Stimulated activated CD4-positive, alpha-beta T cell treated with anti-CD3 and anti-CD28 coated beads, Interleukin-12 subunit alpha, Interleukin-12 subunit beta, amount 100 ng/mL, for 48 hours (primary cell): ENCODE measurements at places on chromosomes 16 and 17.

- DNase-seq: no peak
Observed at GRCh38 chr16:9366048-9366969, 274.9 kb downstream of the HAPSTR1 start.

- DNase-seq: peak; percentile 51
Observed at GRCh38 chr17:48037036-48037837, at the start of gene COPZ2. COPZ2 (minus strand) TSS chr17:48037797; CDS start chr17:48037777, 20 bp downstream.

DNA sequence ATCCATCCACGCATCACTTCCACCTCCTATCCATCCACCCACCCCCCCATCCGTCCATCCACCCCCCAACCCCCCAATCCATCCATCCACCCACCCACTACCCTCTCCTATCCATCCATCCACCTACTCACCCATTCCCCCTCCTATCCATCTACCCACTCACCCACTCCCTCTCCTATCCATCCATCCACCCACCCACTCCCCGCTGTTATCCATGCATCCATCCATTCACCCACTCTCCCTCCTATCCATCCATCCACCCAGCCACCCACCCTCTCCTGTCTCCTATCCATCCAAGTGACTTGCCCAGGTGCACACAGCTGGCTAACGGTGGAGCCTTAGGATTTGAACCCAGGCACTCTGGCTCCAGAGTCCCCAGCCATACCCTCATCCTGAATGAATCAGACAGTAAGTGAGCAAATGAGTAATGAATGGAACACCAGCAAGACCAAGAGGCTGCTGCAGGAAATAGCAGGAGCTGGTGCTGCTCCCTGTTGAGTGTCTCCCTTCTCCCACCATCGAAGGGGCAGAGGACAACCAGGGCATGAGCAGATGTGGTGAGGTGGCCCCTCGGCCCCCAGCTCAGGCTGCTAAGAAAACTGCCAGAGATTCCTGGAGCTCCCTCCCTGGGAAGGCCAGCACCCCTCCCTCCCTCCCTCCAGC is 62.5 kb downstream of the LITAF start:
- DNase-seq: no peak

GRCh38 chr17:8144401-8145231 is 7.6 kb downstream of the PER1 start:
- DNase-seq: no peak

DNA sequence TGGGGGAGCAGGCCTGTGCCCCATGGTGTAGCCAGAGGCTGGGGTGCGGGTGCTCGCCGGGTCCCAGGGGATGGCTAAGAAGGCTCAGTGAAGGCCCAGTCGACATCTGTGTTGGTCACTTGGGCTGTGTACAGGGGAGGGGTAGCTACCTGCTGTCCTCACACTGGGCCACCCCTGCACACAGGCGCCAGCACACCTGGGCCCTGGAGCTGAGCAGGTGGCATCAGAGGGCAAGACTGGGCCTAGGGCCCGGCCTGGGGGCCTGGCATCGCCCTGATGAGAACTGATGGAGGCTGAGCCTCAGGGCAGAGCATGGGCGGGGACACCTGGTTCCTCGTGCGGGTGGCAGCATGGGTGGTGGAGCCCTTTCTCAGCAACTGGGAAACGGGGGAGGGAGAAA is 870 bp upstream of the CTRB2 start:
- no peak for DNase-seq

DNA sequence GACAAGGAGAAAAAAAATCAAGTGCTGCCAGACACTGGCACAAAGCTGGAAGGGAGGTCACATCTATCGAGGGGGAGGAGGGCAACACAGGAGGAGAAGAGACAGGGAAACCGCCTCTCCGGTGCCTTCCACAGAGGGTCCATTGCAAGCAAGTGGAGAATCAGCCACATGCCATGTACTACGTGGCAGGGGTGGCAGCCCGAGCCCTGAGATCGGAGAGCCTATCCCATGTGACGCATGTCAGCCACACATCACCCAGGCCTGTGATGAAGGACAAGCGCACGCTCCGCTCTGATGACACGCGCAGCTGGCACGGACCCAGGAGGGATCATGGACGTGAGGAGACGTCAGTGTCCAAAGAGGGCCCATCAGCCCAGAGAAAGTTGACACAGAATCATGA is 30.1 kb downstream of the ADCY9 start:
- no peak for DNase-seq

- DNase-seq: no peak
Observed at GRCh38 chr17:74567397-74567796, at the start of gene CD300H. CD300H (minus strand) TSS chr17:74567509.

DNA sequence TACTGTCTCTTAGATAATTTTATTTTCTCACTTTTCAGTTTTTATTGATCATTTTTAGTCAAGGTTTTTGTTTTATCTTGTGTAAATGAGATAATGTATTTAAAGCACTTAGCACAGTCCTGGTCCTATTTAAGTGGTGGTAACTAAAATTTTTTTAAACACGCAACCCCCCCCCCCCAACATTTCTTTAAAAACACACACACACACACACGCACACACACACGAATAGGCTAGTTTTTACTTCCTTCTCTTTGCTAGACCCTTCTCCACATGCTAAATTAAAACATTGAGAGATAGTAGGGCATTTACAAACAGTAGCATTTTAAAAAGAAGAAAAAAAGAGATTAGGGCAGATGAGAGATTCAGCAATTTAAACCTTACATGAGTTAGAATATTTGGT is 5.0 kb downstream of the NFATC3 start:
- no peak for DNase-seq

GRCh38 chr16:85750827-85751697 is at the start of gene C16orf74:
C16orf74 (minus strand) TSS chr16:85751096; CDS start chr16:85735217, 15,879 bp downstream.
- no peak for DNase-seq

- DNase-seq: no peak
Observed at GRCh38 chr17:27634776-27635175, 3.8 kb downstream of the LGALS9 start.

- no peak for DNase-seq
Observed at GRCh38 chr16:25176136-25176535, 40.6 kb upstream of the AQP8 start.

GRCh38 chr17:38710985-38711384 is 5.9 kb downstream of the MLLT6 start:
- DNase-seq: no peak

DNA sequence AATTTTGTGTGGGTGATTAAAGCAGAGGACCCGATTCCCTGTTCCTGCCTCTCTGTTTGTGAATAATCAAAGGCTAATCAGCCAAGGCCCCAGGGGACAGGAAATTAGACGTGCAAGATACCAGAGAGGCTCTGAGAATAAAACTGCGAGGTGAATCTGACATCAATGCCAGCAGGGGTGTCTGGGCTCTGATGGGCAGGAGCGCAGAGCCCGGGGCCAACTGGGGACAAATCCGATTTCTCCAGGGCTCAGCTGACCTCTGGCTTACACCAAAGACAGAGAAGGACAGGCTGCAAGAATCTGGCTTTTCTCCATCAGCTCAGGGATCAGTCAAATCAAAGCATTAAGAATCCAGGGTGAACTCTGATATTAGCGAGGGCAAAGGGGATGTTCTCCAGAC is 174.3 kb downstream of the XYLT1 start:
- no peak for DNase-seq

DNA sequence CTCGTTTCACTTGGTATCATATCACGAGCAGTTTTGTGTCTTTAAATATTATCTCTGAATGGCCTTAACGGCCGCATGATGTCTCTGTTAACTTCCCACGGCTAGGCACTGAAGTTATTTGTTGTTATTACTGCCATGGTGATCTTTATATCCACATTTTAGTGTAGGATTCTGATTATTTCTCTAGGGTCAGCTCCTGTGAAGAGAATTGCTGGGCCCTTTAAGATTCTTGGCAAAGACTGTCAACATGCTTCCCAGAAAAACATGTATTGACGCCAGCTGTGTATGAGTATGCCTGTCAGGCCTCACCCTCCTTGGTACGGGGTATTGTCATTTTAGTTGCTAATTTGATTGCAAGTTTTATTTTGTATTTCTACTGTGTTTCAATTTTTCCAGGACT is 263.5 kb downstream of the SNX29 start:
- DNase-seq: no peak

- DNase-seq: no peak
Observed at GRCh38 chr16:1621851-1622250, 9.7 kb downstream of the CRAMP1 start.

DNA sequence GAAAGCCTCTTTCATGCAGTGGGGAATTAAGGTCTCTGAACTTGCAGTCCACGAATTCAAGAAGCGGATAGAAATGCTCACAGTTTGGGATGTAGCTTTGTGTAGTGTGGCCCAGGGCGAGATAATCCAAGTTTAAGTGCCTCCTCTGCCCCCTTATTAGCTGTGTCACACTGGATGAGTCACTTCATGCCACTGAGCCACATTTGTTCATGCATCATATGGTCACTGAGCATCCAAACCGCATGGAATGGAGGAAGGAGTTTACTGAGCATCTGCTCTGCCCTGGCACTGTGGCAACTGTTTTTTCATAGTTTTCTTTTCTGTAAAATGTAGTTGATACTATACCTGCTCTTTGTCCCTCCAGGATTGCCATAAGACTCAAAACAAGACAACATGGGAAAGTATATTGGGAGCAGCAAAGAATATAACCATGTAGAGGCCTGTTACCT is 15.1 kb upstream of the DHX8 start:
- DNase-seq: no peak

- no peak for DNase-seq
Observed at GRCh38 chr16:12462426-12463280, 341.0 kb downstream of the CPPED1 start.

- DNase-seq: no peak
Observed at GRCh38 chr17:44352828-44353671, 7.9 kb downstream of the GRN start.

- no peak for DNase-seq
Observed at GRCh38 chr16:89994389-89994720, 24.9 kb downstream of the DBNDD1 start.

DNA sequence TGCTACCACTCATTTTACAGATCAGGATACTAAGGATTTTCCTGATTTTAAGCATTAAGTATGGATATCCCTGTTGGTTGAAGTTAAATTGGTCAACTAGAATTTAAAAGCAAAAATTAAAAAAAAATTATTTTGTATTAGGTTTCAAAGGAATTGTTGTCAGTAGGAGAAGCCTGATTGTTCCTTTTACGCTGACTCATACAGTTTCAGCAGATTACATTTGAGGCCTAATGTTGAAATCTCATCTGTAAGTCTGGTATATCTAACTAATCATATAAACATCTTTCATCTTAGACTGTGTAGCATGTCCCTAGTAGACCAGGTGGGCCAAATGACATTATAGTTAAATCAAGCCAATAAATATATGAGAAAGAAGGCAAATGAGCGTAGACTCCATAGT is 83.5 kb downstream of the FTO start:
- DNase-seq: no peak

GRCh38 chr16:85253084-85253941 is 141.0 kb upstream of the CIBAR2 start:
- peak; percentile 64 for DNase-seq

- DNase-seq: no peak
Observed at GRCh38 chr17:32141679-32142037, 644 bp upstream of the RHOT1 start.

DNA sequence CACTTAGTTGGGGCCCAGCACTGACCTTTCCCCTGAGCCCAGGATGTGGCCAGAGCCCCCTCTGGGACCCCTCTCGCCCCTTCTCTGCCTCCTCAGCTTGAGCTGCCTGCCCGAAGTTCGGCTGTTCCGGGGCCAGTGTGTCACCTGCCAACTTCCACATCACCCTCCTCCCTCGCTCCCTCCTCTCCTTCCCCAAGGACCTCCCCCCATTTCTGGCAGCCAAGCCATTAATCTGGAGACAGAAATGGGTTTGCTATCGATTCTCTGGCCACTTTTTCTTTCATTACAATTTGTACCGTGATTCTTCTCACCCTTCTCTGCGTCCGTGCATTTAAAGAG is 8.8 kb upstream of the ADAM11 start:
- no peak for DNase-seq

DNA sequence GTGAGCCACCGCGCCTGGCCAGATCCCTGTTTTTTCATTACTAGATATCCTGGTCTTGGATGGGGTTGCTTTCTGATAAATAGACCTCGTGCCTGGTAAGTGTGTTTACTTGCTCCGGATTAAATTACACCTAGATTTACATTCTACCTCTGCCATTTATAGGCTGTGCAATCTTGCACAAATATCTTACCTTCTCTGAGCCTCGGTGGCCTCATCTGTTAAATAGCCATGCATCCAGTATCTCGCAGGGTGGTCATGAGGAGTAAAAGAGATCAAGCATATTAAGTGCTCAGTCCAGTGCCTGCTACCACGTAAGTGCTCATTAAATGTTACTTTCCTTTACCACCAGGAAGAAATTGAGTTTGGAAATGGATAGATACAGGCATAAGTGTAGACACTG is 98.4 kb downstream of the BMERB1 start:
- no peak for DNase-seq

GRCh38 chr17:30256756-30257506 is 21.4 kb upstream of the SLC6A4 start:
- no peak for DNase-seq

DNA sequence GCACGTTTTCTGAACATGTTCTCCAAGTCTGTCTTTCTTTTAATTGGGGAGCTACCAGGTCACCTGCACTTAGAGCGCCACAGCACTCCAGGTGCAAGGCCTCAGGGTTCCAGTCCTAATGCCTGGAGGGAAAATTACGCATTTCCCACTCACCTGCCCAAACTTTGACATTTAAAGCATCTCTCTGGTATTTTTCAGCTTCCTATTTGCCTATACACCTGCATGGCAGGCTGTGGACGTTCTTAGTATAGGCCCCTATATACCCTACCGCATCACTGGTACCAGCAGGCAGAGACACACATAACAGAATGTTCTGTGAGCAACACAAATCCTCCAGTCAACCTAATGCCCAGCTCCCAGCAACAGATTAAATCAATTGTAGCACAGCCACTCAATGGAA is 213.3 kb downstream of the MRTFB start:
- no peak for DNase-seq

GRCh38 chr17:82299452-82299851 is 18.0 kb downstream of the CD7 start:
- no peak for DNase-seq

DNA sequence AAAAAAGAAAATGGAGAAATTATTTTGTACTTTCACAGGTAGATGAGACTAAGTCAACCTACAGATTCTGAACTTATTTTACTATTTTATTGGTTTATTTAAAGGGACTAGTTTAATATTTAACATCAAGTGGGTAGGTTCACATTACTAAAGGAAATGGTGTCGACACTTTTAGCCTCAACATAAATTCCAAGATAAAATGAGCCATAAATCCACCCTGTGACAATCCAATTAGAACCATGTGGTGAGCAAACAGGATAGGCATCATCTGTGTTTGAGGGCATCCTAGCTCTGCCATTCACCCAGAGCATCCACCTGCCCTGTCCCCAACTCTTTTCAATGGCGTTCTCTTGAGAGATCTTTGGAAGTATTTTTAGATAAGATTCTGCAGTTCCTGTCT is 92.8 kb upstream of the PMFBP1 start:
- no peak for DNase-seq

DNA sequence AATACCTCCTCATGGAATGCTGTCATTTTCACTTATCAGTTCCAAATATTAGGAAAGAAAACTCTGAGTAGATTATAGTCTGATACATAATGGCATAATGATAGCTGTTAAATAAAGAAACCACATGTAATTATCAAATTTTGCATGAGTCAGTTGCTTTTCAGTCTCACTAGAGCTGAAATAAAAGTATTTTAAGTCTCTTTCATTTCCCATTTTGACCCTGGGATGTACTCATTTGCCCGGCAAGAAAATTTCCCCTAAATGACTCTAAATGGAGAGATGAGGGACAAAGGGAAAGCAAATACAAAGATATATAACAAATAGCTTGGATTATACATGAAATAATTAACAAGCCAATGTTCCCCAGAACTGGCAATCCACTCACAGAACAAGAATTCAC is 47.9 kb upstream of the CPHXL start:
- no peak for DNase-seq

- no peak for DNase-seq
Observed at GRCh38 chr17:10233161-10233560, 34.8 kb upstream of the GAS7 start.
